ENCODE measurements at places on chromosomes 1 and 21. TPM values are rescaled to one million over a fixed set of nuclear protein-coding genes. Genes with fewer than 3 reads are reported as not detected.

ARTN gene
- total RNA-seq, result 14.1 TPM

- no peak for DNase-seq
Measured at GRCh38 chr1:30600258-30600657, 123.1 kb downstream of the MATN1 start.

DNA sequence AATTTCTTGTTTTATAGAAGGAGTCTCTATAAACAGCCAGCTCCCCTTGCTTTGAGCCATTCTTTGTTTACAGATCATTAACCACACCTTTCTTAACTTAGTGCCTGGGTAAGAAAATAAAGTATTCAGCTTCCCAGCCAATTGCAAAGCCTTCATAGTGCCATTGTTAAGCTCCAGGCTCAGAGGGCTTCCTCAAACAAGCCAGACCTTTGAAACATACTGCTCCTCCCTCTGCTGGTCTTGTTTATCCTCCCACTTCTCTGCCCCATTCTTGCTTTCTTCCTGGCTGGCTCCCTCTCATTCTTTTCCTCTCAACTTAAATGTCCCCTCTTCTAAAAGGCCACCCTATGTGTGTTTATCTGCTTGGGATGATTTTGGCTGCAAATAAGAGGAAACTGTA is 319.4 kb upstream of the ST6GALNAC5 start:
- no peak for DNase-seq

LAX1 gene
- 0.06 TPM for total RNA-seq

- no peak for DNase-seq
Measured at GRCh38 chr21:17612565-17613241, at the start of gene BTG3. TSS of gene BTG3 (minus strand) at chr21:17612901. CDS start at chr21:17609144, 3,757 bp downstream.

DNA sequence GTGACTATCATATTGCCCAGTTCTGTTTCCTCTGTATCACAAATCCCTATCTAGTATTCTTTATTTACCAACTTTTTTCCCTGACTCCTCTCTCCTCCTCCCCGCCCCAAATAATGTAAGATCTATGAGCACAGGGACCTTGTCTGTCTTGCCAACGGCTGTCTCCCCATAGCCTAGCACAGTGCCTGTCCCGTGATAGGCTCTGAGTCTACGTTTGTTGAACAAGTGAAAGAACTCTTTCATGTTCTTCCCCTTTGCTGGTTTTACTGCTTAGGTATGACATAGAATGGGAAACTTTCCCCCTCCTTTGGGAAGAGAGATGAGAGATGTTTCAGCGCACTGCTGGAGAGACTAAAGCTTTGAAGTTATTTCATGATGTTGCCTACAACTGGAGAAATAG is 367.0 kb downstream of the PRDM2 start:
- DNase-seq, result no peak

DNA sequence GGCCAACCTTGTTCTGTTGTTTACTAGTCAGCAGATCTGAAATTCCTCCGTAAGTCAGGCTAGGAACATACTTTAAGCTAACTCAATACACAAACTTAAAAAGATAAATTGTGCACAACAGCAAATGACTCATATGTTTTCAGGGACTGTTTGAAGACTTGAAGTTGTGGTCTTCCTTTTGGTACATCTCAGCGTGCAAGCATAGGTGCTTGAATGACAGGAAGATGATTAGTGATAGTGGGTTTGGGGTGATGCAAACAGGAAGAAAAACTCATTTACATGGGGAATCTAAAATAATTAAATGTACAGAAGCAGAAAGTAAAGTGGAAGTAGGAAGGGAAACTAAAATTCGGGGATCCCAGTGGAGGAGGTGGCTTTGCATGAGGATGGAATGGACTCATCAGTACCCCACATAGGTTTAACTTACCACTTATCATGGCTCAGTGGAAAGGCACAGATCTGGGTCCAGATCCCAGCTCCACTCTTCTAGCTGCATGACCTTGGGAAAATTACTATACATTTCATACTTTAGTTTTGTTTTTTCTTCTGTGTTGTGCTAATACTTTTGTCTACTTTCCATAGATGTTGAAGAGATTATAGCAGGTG is 122.3 kb downstream of the XCL2 start:
- no peak for DNase-seq

Data from epithelial cell of proximal tubule (primary cell).